ENCODE measurements at places on chromosomes 5 and 9.

- no peak for DNase-seq
These were observed 7.9 kb downstream of the TRMT10B start for GRCh38 chr9:37761511-37761910.

DNA sequence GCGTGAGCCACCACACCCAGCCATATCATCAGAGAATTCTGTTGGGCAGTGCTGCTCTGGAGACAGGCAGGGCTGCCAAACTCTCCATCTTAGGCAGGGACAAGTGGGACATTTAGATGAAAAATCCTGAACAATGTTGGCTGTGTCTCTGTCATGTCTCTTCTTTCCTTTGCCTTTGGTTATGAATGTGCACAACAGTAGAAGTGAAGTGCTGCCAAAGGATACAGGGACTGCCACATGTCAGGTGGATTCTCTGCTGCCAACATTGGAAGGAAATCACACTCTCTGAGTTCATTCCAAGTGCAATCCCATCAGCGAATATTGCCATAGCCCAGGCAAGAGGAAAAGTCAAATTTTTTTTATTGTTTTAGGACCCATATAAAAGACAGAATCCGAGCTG is 348.8 kb downstream of the TRPM3 start:
- DNase-seq = no peak

DNA sequence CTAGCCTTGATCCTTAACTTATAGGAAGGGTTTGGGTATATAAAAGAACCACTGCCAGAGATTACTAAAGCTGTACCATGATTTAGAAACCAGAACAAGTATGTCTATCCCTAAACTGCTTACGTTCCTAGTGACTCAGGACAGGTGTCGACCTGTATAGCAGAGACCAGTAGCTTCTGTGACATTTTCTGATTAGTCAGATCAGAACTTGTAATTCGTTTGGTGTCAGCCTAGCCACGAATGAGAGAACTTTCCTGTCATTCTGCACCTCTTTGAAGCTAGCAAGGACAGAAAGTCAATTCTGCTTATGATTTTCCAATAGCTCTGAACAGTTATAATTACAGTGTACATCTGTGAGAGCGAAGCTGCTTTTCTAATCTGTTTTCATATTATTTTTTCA is 39.5 kb downstream of the PRKACG start:
- no peak for DNase-seq

DNA sequence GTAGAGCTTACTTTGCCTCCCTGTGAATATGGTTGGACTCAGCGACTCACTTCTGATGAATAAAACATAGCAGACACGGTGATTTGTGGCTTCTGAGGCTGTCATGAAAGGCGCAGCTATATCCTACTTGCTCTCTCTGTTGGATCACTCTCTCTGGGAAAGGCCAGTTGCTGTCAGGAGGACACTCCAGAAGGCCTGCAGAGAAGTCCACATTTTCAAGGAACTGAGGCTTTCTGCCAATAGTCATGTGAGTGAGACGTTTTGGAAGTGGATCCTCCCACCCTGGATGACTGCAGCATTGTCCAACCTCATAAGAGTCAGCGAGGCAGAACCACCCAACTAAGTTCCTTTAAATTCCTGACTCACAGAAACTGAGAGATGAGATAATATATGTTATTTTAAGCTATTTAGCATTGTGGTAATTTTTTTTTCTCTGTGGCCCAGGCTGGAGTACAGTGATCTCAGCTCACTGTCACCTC is 156.0 kb upstream of the MAST4 start:
- DNase-seq = no peak

DNA sequence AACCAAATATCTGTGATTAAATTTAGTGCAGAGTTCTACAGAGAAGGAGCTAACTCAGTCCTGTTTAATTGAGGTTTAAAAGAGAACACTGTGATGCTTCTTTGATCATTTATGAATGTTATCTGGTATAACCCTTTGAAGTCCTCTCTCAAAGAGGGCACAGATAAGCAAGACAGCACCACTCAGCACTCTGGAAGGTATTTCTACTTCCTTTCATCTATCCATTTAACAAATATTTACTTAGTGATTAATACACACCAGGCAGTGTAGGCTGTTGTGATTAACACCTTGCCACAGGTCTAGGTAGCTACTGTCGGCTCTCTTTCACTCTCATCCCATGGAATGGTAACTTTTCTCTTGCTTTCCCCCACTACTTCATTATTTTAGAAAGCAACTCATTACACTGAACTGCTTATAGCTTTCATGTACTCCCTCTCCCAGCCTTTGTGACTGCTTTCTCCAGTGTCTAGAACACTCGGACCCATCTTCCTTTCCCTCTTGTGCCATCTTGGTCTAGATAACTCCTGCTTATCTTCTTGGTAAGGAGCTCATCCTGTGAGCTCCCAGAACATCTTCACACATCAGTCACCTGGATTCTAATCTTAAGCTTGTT is 54.7 kb downstream of the GLDC start:
- no peak for DNase-seq

- DNase-seq = peak; percentile 67
These were observed 74.3 kb downstream of the DCP2 start for GRCh38 chr5:113050721-113051382.

- no peak for DNase-seq
These were observed 998.8 kb downstream of the MAT2B start for GRCh38 chr5:164504141-164504772.

- no peak for DNase-seq
These were observed 106.2 kb upstream of the EMB start for GRCh38 chr5:50547303-50547702.

- DNase-seq = no peak
These were observed 25.5 kb downstream of the IRX4 start for GRCh38 chr5:1857256-1857600.

DNA sequence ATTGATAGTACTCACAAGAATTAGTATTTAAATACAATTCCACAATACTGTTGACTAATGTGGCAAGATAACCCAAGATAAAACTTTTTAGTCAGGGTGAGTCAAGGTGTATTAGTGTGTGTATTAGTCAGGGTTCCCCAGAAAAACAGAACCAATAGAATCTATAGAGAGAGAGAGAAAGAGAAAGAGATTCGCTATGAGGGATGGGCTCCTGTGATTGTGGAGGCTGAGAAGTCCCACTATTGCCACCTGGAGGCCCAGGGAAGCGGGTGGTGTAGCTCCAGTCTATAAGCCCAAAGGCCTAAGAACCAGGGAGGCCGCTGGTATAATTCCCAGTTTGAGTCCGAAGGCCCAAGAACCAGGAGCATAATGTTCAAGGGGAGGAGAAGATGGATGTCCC is 10.0 kb upstream of the SHISAL2B start:
- no peak for DNase-seq

DNA sequence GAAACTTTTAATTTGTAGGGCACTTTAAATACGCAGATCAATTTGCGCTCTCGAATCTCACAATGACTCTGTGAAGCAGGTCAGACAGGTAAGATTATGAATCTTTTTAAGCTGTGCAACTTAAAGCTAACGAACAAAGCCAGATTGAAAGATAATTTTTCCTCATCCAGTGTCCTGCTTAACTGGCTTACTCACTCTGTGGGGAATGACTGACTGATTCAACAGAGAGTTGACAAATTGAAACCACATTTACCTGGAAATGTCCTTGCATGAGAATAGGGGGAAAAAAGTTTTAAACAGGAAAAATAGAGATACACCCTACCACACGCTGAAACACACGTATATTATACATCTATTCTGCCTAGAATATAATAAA is 187.9 kb downstream of the MAN2A1 start:
- DNase-seq = no peak

- DNase-seq = no peak
These were observed 235.3 kb downstream of the TENT4A start for GRCh38 chr5:6948562-6948961.

- no peak for DNase-seq
These were observed 6.3 kb upstream of the GARIN3 start for GRCh38 chr5:157172403-157172802.

GRCh38 chr9:85108229-85108628 is 438.7 kb downstream of the NTRK2 start:
- DNase-seq = no peak

DNA sequence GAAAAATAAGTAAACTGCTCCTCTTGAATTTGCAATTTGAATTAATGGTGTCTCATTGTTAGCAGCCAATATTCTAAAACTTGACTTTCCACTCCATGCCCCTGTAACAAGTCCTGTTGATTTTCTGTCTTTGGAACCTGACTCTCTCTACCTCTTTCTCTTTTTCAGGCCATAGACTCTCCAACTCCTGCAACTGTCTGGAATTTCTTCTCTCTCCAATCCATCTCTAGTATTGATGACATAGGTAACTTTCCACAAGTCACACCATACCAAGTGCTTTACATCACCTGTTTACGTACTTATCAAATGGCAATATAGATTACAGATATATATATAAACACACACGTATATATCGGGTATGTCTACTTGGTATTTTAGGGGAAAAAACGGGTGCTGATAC is 923 bp downstream of the C5orf34 start:
- no peak for DNase-seq

DNA sequence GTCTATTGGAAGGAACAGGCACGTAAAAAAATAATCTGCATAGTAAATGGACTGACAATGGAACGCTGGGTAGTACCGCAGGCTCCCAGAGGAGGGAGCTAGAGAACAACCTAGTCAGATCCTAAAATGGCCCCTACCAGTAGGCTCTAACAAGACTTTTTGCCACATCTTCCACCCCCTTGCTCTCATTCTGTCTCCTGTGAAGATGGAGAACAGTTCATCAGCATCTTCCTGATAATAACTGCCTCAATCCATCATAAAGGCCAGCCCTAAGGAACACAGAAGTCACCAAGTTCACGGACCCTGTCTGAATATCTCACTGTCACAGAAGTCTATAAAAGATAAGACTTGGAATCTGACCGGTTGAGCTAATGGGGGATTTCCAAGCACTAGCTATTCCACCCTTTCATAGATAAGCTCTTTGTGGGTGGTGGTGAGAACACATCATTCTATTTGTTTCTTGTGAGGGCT is 133.4 kb downstream of the SLC1A3 start:
- no peak for DNase-seq

DNA sequence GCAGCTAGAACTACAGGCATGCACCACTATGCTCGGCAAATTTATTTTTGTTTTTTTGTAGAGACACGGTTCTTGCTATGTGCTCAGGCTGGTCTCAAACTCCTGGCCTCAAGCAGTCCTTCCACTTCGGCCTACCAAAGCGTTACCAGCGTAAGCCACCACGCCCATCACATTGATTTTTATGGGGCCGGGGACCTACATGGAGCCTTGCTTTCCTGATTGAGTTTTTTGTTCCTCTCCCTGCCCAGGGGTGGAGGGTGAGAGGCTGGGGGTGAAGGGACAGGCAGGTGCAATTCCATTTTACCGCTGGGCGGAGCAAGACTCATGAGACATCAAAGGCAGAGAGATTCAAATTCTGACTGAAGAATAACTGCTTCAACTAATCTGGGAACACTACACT is 1.9 kb downstream of the ALDH1B1 start:
- DNase-seq = no peak

- no peak for DNase-seq
These were observed 451.8 kb downstream of the RAB3C start for GRCh38 chr5:59034498-59035186.

- DNase-seq = no peak
These were observed 58.0 kb upstream of the SYNPO start for GRCh38 chr5:150582241-150583109.

GRCh38 chr9:250039-250438 is 35.4 kb downstream of the DOCK8 start:
- DNase-seq = peak; percentile 41

DNA sequence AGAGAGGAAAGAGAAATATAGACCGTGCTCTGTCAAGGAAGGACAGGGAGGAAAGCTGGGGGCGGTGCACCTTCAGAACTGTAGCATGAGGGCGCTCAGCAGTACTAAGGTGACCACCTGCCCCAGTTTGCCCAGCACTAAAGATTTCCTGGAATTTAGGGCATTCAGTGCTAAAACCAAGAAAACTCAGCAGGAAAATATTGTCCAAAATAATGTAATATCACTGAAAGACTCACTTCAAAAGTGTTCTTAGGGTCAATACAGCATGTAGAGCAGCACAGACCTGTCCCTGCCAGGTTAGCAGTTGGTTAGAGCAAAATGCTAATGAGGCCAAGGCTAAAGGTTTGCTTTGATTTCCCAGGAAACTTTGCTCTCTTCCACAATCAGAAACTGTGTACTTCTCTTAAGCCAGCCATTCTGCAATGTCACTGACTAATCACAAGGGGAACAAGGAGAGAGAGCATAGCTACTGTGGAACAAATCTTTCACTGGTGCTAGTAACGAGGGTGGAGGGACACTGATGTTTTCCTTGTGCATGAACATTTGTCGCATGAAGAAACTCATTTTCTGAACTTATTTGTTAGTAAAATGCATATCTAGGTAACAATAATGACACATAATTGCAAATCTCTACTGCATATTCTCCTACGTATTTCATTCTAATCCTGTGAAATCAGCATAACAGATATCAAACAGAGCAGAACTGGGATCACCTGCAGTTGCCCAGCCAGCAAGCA is 53.0 kb upstream of the GRAMD2B start:
- no peak for DNase-seq

GRCh38 chr5:83891261-83891660 is 170.6 kb upstream of the HAPLN1 start:
- DNase-seq = no peak

- no peak for DNase-seq
These were observed 21.8 kb upstream of the BARX1 start for GRCh38 chr9:93976973-93977372.

DNA sequence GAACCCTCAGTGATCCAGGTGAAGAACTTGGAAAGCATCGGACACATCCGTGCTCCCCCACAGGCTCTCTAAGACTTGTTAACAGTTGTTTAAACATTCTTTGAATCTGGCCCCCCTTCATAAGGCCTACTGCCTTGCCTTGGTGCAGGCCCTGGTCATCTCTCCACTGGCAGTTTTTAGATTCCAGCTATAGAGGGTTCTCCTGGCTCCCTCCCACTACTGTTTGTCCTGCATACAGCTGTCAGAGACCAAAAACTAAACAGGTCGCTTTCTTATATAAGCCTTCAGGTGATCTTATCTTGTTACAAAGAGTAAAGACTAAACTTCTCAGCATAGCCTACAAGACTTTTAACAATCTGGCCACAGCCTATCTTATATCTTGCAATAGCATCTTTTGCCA is 32.3 kb downstream of the NRG2 start:
- no peak for DNase-seq

GRCh38 chr5:1480217-1480616 is 35.0 kb upstream of the SLC6A3 start:
- DNase-seq = no peak
